Activated CD4-positive, alpha-beta T cell treated with anti-CD3 and anti-CD28 coated beads, Interleukin-2, amount 50 U/mL, for 24 hours (primary cell): ENCODE measurements at places on chromosomes 13 and 19.

DNA sequence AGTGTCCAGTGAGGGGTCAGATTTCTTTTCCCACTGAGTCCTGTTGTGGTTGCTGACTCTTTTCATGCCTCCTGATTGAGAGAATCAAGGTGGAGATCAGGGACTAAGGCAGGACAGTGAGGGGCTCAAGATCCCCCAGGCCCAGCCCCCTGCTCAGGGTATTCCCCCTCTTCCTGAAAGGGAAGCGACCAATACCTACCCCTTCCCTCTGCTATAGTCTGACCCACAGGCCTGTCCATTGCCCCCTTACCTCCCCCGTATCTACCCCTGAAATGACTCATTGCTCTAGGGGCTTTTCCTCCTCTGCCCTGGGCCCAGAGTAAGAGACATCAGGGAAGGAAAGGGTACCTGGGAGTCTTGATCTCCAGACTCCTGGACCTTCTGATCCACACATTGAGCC is 1320.5 kb downstream of the UQCRFS1 start:
- DNase-seq, result no peak

GRCh38 chr13:42041684-42042035 is 6.8 kb upstream of the DGKH start:
- DNase-seq, result no peak

DNA sequence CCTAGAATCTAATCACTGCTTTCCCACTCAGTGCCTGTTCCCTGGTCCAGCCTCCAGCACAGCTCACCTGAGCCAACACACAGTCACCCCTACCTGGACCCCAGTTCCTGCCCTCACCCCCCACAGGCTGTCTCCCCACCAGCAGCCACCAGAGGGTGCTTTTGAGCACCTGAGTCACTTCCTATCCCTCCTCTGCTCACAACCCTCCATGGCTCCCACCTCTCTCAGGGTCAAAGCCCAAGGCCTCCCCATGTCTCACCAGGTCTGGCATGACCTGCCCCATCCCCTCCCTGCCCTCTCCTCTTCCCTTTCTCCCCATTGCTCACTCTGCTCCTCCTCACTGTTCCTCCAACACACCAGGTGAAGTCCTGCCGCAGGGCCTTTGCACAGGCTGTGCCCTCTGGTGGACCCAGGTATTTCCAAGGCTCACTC is 7.1 kb upstream of the DPP9 start:
- peak; percentile 39 for DNase-seq

GRCh38 chr19:44848036-44848811 is 2.1 kb downstream of the NECTIN2 start:
- no peak for DNase-seq

DNA sequence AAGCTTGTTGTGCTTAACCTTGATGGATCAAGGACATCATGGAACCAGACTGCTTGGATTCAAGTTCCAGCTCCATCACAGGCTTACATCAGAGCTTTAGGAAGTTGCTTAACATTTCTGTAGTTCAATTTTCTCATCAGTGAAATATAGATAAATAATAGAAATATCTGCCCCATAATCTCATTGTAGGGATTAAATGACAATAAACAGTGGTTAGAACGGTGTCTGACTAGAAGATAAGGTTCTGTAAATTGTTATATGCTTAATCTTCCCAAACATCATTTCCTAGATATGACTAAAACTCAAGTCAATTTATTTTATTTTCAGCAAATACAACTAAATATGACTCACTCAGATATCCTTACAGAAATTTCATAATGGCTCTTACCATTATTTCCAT is 83.5 kb downstream of the SLITRK1 start:
- no peak for DNase-seq

GRCh38 chr19:38433268-38433733 is at the start of gene RYR1:
RYR1 (plus strand) TSS chr19:38433691; CDS start chr19:38433830, 139 bp downstream.
- DNase-seq, result peak; percentile 46

DNA sequence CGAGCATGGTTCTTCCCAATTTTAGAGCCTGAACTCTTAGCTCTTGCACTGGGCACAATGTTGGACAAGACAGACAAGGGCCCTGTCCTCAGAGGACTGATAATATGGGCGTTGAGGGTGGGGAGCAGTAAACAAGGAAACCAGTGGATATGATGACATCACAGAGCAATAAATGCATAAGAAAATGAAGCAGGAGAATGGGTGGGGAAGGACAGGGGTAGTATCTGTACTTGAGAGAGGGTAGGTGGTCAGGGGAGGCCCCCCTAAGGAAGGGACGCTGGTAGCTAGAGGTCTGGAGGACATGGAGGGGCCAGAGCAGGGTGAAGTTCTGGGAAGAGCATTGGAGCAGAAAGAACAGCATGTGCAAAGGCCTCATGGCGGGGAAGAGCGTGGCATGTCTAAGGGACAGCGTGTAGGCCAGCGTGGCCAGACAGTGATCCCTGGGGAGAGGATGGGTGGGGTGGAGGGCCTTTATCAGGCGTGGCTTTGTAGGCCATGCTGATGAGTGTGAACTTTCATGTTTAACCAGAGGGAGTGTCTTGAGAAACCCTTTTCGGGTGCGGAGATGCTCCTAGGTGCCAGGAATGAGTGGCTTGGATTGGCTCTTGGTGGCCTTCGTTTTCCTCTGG is 15.1 kb upstream of the ZNF536 start:
- no peak for DNase-seq

DNA sequence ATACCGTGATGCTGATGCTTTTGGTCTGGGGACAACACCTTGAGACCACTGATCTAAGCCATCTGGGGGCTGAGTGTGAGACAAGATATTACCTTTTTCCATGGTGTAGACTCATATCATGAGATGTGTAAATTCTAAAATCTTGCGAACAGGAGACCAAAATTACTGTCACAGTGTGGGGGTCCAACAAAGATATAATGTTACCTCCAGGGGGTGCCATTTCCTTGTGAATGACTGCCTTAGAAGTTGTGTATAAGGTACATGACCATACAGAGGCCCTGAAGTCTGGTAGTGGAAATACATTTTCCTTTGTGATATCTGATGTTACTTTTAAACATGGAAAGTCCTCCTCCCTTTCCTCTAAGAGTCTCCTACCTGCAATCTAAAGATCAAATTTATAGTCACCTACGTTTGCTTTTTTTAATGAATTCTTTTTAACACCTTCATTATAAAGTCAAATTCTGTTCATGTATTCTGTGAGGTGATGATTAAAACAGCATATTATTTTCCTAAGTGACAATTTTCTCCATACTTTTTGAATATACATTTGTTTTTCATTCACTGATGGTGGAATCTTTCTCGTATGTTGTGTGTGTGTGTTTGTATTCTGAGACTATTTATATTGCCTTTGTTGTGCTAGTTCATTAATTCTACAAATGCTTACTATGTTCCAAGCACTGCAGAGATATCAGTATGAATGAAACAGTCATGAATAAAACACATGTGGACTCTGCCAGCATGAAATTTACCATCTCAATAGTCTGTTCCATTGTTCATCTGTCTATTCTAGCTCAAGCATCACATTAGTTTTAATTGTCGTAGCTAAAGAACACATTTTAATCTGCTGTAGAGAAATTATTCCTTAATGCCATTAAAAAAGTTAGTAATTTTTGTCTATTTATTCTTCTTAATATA is 113.7 kb downstream of the RFC3 start:
- DNase-seq, result no peak

GRCh38 chr13:95547531-95548167 is 4.9 kb upstream of the CLDN10 start:
- no peak for DNase-seq

- no peak for DNase-seq
These were observed 25.1 kb upstream of the ZNF850 start for GRCh38 chr19:36797786-36798108.

DNA sequence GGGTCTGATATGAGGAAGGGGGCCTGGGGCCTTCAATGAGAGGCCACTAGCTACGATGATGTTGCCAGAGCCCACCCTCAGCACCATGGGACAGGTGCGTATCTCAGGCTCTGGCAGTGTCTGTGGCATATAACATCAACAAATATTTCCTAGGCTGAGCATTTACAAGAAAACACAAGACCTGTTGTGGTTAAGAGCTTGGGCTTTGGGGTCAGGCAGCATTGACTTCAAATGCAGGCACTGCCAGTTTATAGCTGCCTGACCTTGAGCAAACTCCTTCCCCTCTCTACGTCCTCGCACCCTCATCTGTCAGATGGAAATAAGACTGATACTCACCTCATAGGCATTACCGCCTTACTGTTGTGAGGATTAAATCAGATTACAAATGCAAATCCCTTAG is 156.0 kb downstream of the KATNAL1 start:
- DNase-seq, result no peak

DNA sequence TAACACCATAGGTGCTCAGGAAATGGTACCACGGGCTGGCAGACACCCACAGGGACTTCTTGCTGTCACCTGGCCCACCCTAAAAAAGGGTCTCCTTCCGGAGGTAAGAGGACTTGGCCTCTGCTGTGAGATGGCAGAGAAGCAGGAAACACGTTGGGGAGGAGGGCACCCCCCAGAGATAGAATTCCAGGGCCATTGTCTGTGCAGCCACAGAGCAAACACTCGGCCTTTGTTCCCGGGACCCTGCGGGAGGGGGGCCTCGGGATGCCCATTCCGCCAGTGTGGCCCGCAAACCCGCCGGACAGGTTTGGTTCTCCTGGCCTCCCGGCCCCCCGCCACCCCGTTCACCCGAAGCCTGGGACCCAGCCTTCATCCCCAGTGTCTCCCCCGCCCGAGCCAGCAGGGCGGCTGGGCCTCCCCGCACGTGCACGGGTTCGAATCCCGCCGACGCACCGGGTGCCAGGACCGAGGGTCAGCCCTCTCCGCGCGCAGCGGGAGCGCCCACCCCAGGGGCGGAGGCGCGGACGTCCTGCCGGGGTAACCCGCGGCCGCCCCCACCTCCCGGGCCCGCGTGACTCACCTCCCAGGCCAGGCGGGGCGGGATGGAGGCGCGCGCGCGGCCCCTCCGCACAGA is 714 bp downstream of the PLPP2 start:
- DNase-seq, result no peak

DNA sequence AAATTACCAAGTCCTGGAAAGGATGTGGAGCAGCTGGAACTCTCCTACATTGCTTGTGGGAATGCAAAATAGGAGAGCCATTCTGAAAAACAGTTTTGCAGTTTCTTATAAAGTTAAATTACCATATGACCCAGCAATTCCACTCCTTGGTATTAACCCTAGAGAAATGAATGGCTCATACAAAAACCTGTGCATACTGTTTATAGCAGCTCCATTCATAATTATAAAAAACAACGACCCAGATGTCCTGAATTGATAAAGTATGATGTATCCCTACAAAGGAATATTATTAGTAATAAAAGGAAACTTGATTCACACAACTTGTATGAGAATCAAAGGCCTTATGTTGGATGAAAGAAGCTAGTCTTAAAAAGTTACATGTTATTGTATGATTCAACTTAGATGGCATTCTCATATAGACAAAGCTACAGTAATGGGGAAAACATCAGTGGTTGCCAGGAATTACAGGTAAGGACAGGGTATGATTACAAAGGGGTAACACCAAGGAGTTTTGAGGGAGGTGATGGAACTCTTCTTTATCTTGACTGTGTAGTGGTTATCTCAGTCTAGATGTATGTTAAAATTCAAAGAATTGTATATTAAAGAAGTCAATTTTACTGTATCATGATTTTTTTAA is 35.4 kb downstream of the GPR180 start:
- no peak for DNase-seq

- no peak for DNase-seq
These were observed 406.2 kb downstream of the LIG4 start for GRCh38 chr13:107809125-107809524.

DNA sequence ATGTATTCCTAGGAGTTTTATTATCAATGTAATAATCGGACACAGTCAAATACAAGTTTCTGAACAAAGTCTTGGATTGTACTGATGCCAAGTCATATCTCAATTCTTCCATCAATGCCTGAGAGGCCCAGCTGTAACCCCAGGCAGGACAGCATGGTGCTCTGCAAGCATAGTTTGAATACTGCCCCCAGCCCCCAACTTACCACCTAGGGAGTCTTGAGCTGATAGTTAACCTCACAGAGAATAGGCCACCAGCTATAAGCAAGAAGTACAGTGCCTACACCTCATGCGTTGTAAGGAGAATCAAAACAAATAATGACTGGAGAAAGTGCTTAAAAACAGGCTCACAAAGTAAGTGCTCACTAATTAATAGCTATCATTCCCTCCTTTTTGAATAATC is 2.7 kb downstream of the PROSER1 start:
- DNase-seq, result no peak

- no peak for DNase-seq
These were observed 1.5 kb downstream of the ABHD17A start for GRCh38 chr19:1883784-1884183.
